Vagina (tissue), 2 donors: ENCODE measurements at places on chromosomes 12 and 14.

DNA sequence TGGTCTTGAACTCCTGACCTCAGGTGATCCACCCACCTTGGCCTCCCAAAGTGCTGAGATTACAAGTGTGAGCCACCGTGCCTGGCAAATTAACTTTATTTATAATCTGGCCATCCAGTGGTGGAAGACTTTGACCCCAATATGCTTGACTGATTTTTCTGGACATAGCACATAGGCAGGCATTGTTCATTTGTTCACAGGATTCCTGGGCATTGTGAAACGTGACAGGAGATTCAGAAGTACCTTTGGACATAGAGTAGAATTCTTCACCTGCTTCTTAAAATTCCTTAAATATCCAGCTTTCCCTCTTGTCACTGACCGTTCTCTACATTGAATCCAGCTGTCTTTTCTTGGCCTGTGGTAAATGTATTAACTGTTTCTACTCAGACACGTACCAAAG, 103.1 kb downstream of the SCN8A start:
- no peaks in the 10 kb centered on the region for H3K4me1 ChIP-seq
- DNase-seq: no peak
- no peak overlapping the region for H3K27ac ChIP-seq
- H3K4me3 ChIP-seq: no peak overlapping the region
- no peaks in the 10 kb centered on the region for H3K27me3 ChIP-seq

DNA sequence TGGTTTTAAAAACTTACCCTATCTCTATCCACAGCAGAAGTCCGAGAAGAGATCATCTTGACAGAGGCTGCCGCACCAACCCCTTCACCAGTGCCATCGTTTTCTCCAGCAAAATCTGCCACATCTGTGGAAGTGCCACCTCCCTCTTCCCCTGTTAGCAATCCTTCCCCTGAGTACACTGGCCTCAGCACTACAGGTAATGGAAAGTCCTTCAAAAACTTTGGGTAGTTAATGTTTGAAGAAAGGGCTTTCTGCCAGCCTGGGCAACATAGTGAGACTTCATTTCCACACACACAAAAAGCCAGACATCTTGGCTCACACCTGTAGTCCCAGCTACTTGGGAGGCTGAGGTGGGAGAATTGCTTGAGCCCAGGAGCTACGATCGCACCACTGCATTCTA, 41.6 kb upstream of the RIC8B start:
- no peaks in the 10 kb centered on the region for H3K36me3 ChIP-seq
- no peaks in the 10 kb centered on the region for H3K4me1 ChIP-seq
- DNase-seq: no peak
- no peaks in the 10 kb centered on the region for H3K27me3 ChIP-seq

DNA sequence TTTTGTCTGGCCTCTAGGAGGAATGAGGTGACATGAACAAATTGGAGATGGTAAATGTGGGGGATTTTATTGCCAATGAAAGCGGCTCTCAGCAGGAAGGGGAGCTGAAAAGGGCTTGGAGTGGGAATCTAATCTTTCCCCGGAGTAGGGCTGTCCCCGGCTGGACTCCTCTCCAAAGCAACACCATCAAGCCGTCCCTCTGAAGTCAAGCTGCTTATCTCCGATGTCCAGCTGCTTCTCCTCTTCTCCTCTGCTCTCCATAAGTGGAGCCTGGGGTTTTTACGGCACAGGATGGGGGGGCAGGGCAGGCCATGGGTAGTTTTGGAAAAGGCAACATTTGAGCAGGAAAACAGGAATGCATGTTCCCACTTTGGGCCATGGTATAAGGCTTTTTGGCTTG, 113.5 kb downstream of the TMEM132D start:
- no peak for DNase-seq
- H3K4me1 ChIP-seq: no peaks in the 10 kb centered on the region
- no peaks in the 10 kb centered on the region for H3K36me3 ChIP-seq
- H3K27me3 ChIP-seq: no peaks in the 10 kb centered on the region

- H3K27me3 ChIP-seq: no peaks in the 10 kb centered on the region
- no peak for DNase-seq
- H3K4me1 ChIP-seq: peaks cover 8% of the 10 kb centered on the region
- no peak overlapping the region for H3K27ac ChIP-seq
Observed at GRCh38 chr12:32418903-32419519, 19.7 kb downstream of the FGD4 start.

DNA sequence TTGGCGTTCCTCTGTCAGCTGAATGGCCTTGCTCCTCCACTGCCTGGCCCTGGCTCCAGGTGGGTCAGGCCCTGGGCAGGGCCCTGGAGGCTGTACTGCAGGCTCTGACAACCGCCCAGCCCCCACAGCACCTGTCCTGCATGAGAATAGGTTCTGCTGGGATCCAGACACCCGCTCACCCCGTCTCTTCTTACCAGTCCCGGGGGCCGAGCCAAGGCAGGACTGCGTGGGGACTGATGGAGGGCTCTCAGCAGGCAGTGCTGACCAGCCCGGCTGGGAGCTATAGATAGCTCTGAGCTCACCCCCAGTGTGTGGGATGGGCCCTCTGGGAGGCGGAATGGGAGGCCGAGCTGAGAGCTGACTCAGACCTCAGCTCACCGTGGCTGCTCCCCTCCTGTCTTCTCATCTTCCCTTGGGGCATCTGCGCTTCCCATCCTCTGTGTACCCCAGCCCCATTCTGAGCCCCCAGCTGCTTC, 39.6 kb downstream of the TEAD4 start:
- H3K27ac ChIP-seq: peak overlapping the region; percentile 24
- no peak overlapping the region for H3K4me3 ChIP-seq
- peaks cover 5% of the 10 kb centered on the region for H3K4me1 ChIP-seq
- no peak for DNase-seq
- no peaks in the 10 kb centered on the region for H3K36me3 ChIP-seq

DNA sequence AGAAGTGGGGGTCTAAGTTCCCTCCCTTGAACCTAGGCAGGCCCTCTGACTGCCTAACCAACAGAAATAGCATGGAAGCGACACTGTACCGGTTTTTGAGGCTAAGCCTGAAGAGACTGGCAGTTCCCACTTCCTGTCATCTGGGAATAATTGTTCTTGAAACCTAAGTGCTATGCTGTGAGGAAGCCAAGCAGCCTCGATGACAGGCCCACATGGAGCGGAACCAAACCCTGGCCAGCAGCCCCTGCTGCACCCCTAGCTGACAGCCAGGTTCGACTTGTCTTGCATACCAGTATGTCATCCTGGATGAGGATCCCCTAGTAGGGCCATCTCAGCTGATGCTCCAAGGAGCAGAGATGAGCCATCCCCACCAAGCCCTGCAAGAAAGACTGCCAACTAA, 6.4 kb upstream of the GPR68 start:
- no peaks in the 10 kb centered on the region for H3K27me3 ChIP-seq
- peaks cover 26% of the 10 kb centered on the region for H3K4me1 ChIP-seq
- H3K36me3 ChIP-seq: no peaks in the 10 kb centered on the region
- no peak for DNase-seq
- H3K27ac ChIP-seq: peak overlapping the region; percentile 2

DNA sequence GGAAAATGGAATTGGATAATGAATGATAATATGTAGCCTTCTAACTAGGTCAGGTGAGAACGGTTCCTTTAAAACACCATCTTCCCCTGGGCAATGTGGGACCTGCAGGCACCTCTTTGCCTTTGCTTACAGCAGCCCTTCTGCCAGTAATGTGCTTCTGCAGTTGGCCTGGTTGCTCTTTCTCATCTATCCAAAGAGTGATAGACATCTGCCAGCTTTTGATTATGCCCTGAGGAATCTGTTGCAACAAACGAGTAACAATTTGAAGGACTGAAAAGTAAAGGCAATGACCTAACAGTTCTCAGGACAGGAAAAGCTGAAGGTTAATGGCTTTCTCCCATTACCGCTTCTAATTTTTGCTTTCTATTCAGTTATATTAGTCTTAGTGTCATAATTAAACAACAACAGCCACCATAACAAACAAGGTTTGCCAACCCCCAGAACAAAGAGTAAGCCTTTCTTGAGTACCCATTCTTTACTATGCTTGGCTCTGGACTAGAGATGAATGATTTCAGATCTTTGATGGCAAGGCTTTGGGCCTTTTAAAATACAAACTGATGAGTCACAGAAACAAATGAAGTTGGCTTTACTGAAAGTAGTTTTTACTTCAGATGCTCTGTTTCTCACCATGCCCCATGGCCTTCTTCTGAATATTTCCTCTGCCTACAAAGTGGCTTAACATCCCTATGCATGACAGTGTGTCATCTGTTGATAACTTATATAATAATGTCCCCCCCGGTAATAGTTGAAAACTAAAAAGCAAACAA, 76.1 kb upstream of the KRR1 start:
- H3K27ac ChIP-seq: no peak overlapping the region
- no peaks in the 10 kb centered on the region for H3K36me3 ChIP-seq
- no peak overlapping the region for H3K4me3 ChIP-seq
- H3K27me3 ChIP-seq: no peaks in the 10 kb centered on the region

- no peaks in the 10 kb centered on the region for H3K27me3 ChIP-seq
- H3K4me1 ChIP-seq: no peaks in the 10 kb centered on the region
- no peak for DNase-seq
- H3K4me3 ChIP-seq: no peak overlapping the region
Observed at GRCh38 chr14:20350282-20350681, 6.8 kb downstream of the PARP2 start.

GRCh38 chr12:128456922-128457321, 190.0 kb downstream of the TMEM132C start:
- no peaks in the 10 kb centered on the region for H3K27me3 ChIP-seq
- no peak overlapping the region for H3K27ac ChIP-seq
- no peak for DNase-seq

GRCh38 chr14:29865299-29865698, 62.3 kb downstream of the PRKD1 start:
- no peaks in the 10 kb centered on the region for H3K36me3 ChIP-seq
- H3K27me3 ChIP-seq: no peaks in the 10 kb centered on the region
- DNase-seq: no peak
- no peak overlapping the region for H3K4me3 ChIP-seq
